ENCODE measurements at places on chromosomes 6 and 20.

GRCh38 chr6:25346064-25346463 is 66.9 kb downstream of the CARMIL1 start:
- DNase-seq, result no peak

GRCh38 chr20:40741507-40742106 is 52.6 kb upstream of the MAFB start:
- no peak for DNase-seq

- no peak for DNase-seq
Observed at GRCh38 chr20:63395723-63396122, 34.6 kb upstream of the CHRNA4 start.

- DNase-seq, result no peak
Observed at GRCh38 chr20:24032400-24032898, 43.9 kb upstream of the GGTLC1 start.

GRCh38 chr20:46220455-46221207 is 87.7 kb downstream of the CDH22 start:
- peak; percentile 51 for DNase-seq

GRCh38 chr6:43909474-43910148 is 139.6 kb downstream of the VEGFA start:
- peak; percentile 37 for DNase-seq

GRCh38 chr6:351011-351866 is 40.3 kb upstream of the IRF4 start:
- DNase-seq, result no peak

DNA sequence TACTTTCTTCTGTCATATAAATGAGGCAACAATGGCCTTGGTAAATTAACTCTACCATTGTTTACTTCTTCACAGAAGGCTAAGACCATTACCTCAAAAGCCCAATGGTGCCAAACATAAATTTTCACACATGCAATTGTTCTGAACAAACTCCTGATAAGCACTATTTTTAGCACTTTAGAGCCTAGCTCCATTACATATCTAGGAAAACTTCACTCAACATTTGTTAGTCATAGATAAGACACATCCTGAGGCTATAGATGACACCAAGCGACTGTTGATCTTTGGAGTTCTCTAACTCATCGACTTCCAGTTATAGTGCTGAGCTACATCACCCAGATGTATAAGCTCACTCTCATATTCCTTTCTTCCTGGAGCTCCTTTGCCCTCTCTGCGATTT is 245.9 kb downstream of the EYS start:
- no peak for DNase-seq

DNA sequence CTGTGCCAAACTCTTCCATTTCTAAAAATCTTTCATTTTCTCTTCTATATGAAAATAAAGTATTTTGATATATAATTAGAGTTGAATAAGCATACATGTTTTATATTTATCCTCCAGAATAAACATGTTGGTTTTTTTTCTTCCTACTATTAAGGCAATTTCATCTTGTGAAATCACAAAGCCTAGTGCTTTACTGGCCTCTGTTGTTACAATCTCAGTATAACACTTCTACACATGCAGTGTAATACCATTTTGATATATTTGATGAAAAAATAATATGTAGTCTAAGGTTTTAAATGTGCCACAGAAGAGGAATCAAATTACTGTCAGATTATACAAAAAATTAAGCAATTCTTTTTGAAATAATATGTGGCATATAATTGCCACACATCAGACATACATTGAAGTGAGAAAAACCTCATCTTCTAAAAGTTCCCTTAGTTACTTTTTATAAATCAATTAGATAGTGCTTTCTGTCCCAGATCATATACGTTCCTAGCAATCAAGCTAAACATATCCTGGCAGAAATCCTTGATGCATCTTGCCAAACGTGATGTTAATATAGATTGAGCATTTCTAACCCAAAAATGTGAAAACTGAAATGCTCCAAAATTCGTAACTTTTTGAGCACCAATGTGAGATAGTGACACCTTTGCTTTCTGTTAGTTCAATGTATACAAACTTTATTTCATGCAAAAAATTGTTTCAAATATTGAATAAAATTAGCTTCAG is 225.1 kb upstream of the MANEA start:
- no peak for DNase-seq

- no peak for DNase-seq
Observed at GRCh38 chr20:51687108-51687507, 81.1 kb downstream of the ATP9A start.

GRCh38 chr20:18133962-18134361 is 3.7 kb upstream of the KAT14 start:
- peak; percentile 56 for DNase-seq

GRCh38 chr6:34242252-34243130 is 5.8 kb downstream of the HMGA1 start:
- DNase-seq, result no peak

- no peak for DNase-seq
Observed at GRCh38 chr6:141202626-141203025, 930.1 kb upstream of the GJE1 start.

- no peak for DNase-seq
Observed at GRCh38 chr20:4151991-4152695, 136.8 kb upstream of the RNF24 start.

GRCh38 chr6:44731485-44732095 is 344.1 kb downstream of the CDC5L start:
- DNase-seq, result no peak

- DNase-seq, result peak; percentile 53
Observed at GRCh38 chr6:14092838-14093789, 24.5 kb upstream of the CD83 start.

- DNase-seq, result no peak
Observed at GRCh38 chr20:10047427-10047826, 12.6 kb downstream of the ANKEF1 start.

- no peak for DNase-seq
Observed at GRCh38 chr6:158556113-158556512, 3.8 kb upstream of the TMEM181 start.

DNA sequence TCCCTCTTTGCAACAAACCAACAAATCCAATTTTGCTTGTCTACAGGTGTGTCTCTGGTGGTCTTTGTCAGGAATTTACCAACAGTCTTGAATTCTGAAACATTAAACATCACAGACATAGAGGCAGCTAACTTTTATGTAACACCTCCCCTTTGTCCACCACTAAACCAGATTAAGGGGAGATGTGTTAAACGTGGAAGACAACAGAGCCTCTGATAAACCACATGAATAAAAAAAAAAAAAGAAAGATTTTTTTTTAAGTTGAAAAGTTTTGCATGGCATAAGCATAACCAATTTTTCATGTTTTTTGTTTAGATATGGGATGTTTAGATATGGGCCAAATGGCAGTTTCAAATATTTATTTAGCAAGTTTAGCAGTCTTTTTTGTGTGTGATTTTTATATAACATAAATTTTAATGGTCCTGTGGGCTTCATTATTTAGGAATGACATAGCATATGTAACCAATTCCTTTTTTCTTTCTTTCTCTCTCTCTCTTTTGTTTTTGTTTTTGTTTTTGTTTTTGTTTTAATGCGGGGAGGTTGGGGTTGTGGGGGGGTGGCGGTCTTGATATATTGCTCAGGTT is 60.7 kb upstream of the BTN3A2 start:
- DNase-seq, result no peak

GRCh38 chr20:48990467-48990866 is 55.6 kb upstream of the CSE1L start:
- DNase-seq, result no peak

GRCh38 chr6:139364302-139364981 is 10.0 kb downstream of the CITED2 start:
- no peak for DNase-seq

DNA sequence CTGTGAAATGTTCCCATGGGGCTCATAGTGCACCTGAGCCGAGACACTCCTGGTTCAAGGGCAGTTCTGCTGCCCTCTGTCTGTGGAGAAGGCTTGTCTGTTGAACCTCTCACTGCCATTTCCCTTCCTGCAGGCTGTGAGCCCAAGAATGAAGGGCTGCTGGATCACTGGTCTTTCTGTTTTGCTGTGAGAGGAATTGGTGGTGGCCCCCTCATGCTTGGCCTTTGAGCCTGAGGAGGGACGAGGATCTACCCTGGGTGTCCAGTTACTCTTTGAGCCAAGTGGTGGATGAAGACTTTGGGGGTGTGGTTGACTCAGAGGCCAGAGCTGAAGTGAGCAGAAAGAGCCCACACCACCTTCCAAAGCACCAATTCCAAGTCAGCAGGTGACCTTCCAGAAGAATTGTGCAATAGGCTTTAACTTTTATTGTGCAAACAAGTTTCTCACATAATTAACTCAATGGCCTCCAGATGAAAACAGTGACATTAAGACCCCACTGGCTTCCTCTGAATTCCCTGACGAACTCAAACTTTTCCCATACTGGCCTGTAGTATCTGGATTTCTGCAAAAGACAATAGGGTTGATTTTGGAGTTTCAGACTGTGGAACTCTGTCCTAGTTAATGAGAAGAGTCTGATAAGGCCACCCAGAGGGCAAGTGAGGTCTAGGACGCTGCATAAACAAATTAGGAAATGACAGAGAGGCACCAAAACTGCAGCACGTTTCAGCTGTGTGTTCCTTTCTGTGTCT is 101.5 kb downstream of the PHACTR3 start:
- no peak for DNase-seq

DNA sequence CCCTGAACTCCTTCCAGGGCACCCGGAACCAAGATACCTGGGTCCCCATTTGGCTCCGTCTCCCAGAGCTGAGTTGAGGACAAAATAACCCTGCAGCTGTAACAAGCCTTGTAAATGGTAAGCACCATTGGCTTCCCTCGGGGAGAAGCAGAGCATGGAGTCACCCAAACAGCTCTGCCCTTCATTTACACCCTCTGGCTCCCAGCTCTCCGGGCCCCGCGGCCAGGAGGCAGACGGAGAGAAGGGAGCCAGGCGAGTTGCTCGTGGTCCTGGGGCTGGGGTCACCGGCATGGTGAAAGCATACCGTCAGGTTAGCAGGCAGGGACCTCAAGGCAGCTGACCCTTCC is 2.1 kb downstream of the TFEB start:
- no peak for DNase-seq

DNA sequence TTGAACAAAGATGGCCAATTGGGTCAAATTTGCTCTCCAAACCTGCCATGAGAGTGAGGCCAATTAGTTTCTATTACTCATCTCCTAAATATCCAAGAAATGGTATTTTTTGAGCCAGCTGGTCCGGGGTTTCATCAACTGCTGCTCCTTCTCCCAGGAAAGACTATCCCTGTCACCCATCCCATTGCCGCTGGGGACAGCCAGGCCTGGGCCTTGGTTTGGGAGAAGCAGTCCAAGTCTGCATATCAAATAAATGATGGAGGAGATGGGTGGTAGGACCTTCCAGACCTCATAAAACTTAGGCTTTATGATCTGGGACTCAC is 46.7 kb upstream of the TTPAL start:
- DNase-seq, result no peak

- peak; percentile 69 for DNase-seq
Observed at GRCh38 chr20:17431621-17432364, 99.4 kb downstream of the BFSP1 start.

GRCh38 chr20:40654876-40655275 is 34.2 kb downstream of the MAFB start:
- no peak for DNase-seq

GRCh38 chr6:106037060-106037459 is 49.1 kb upstream of the PRDM1 start:
- DNase-seq, result no peak

DNA sequence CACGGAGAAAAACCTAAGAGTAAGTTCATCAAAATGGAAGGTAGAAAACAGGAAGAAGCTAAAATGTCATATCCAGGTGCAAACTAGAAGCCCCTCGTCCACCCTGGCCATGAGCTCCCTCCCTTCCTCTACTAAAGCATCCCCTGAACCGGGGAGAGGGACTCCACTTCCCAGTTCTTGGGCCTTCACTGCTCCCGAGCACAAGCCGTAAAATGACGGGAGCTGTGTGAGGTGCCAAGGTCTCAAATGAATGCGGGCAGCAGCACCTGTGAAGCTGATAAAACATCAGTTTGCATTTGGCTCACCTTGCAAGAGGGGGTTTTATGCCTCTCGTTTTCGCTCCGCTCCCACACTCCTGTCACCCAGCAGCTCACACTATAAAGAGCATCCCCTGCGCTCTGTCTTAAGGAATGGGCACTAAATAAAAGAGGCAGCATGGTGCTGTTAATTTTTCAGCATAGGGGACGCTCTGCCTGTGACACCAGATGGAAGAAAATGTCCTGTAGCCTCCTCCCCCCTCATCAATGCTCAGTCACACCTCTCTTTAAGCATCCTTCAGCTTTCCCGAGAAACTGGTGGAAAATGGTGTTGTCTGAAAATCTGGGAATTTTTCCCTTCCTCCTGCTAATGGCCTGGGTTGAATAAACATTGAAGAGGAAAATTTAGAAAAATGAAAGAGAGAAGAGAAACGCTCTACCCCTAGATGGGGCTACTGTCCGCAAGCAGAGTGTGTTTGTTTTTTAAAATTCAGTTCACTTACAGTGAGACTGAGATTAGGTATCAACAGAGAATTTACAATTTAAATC is 563.0 kb upstream of the AGPAT4 start:
- DNase-seq, result no peak

- no peak for DNase-seq
Observed at GRCh38 chr6:154466139-154466538, 44.3 kb downstream of the CNKSR3 start.

- no peak for DNase-seq
Observed at GRCh38 chr20:34781220-34781619, 44.2 kb downstream of the NCOA6 start.

GRCh38 chr6:105424175-105424783 is 21.4 kb upstream of the PREP start:
- peak; percentile 29 for DNase-seq

- DNase-seq, result no peak
Observed at GRCh38 chr20:47311967-47312681, 44.4 kb downstream of the ZMYND8 start.

- no peak for DNase-seq
Observed at GRCh38 chr6:137737836-137738596, 129.0 kb upstream of the TNFAIP3 start.

GRCh38 chr6:101578306-101578705 is 184.8 kb downstream of the GRIK2 start:
- DNase-seq, result no peak

DNA sequence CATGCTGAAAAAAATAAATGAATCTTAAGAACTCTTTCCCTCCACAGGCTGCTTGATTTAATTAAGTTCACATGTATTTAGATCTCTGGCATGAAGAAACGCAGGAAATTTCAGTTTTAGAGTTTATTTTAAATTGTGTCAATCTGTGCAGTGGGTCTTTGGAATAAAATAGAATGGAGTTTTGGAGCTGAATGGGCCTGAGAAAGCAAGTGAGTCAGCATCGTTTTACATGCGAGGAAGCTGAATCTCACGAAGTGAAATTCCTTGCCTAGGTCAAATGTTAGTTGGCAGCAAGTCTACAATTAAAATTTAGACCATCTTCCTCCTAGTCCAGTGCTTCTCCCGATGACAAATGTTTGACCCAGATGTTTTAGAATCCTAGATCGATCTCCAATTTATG is 22.4 kb downstream of the MAP7 start:
- DNase-seq, result no peak

Data from thyroid gland (tissue), 4 donors.